ENCODE measurements at places on chromosomes 3 and 15.

GRCh38 chr3:175668300-175668699 lies 809.2 kb downstream of the NAALADL2 start:
- DNase-seq, result no peak

GRCh38 chr3:164040991-164041390 lies 1037.3 kb downstream of the SI start:
- no peak for DNase-seq

GRCh38 chr3:54527953-54528352 lies 399.9 kb downstream of the LRTM1 start:
- no peak for DNase-seq

GRCh38 chr3:10332481-10333348 lies 11.8 kb upstream of the SEC13 start:
- no peak for DNase-seq

GRCh38 chr3:187856555-187856954 lies 111.3 kb upstream of the BCL6 start:
- DNase-seq, result no peak

DNA sequence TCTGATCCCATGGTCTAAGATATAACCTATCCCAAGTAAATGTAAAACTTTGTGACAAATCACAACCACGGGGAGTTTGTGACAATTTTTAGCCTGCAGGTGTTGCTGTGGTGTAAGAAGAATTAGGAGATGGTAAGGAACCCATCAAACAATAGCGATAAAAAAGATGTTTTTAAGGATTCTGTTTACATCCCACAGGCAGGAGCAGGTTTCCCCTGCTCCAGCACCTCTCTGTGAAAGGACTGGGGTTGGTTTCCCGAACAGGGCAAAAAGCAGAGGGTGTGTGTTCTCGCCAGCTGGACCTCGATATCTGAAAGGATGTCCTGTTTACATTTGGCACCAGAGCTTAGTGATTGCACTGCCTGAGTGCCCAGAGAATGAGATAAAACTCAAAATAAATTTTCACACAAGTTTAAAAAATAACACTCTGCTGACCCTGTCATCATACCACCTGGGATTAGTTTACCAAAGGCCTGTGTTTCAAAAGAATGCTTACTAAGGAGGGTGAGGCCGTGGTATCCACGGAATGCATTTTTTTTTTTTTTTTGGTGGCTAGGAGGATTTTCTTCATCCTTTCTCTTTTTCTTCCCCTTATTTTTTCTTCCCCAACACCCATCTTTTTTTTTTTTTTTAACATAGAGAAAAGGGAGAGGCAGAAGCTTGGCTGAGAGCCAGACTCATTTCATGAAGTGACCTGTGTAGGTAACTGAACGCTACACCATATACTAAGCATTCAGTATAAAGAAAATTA lies 151.8 kb upstream of the DPH6 start:
- peak; percentile 8 for DNase-seq

DNA sequence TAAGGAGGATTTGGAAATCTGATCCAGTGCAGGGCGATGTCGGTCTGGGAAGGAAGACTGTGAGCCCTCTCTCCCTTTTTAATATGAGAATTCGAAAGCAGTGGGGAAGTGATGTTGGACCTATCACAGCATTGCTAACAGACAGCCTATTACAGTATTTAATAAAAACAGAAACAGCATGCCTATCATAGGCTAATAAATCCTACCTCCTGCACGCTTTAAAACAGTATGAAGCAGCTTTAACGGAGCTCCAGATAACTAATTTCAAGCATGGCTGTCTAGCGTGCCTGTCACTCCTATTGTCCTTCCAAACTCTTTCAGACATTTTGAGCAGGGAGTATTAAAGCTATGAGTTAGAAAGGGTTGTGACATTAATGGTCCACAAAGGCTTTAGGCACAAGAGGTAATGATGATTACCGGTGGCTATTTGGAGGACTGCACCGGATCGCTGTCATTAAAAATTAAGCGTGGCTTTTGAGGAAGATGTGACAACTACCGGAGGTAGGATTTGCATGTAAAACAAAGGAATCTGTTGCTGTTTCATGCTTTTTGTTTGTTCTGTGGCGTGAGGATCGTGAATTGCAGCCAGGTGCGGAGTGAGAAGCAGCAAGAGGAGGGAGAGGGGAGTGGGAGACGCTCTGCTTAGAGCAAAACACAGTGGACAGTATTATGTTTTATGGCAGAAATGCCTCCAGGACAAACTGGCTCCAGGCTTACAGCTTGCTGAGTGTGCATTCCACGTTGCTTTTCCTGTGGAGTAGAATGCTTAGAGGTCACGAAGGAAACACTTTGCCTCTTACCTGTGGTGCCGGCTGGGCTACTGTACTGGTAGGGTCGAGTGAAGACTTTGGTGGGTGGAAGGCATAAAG lies at the start of gene KCNMB2:
Gene KCNMB2 (plus strand): TSS at position 226 of the 869 bp plus-strand sequence.
- DNase-seq, result no peak

- DNase-seq, result peak; percentile 92
Observed at GRCh38 chr3:14352002-14352627, 50.3 kb upstream of the SLC6A6 start.

GRCh38 chr15:28896951-28897350 lies 11.2 kb downstream of the APBA2 start:
- no peak for DNase-seq
